CD4-positive, CD25-positive, alpha-beta regulatory T cell (primary cell): ENCODE measurements at places on chromosomes 1 and 21. TPM values are rescaled to one million over a fixed set of nuclear protein-coding genes. Genes with fewer than 3 reads are reported as not detected.

Gene KRTAP19-3
- not detected for total RNA-seq

DNA sequence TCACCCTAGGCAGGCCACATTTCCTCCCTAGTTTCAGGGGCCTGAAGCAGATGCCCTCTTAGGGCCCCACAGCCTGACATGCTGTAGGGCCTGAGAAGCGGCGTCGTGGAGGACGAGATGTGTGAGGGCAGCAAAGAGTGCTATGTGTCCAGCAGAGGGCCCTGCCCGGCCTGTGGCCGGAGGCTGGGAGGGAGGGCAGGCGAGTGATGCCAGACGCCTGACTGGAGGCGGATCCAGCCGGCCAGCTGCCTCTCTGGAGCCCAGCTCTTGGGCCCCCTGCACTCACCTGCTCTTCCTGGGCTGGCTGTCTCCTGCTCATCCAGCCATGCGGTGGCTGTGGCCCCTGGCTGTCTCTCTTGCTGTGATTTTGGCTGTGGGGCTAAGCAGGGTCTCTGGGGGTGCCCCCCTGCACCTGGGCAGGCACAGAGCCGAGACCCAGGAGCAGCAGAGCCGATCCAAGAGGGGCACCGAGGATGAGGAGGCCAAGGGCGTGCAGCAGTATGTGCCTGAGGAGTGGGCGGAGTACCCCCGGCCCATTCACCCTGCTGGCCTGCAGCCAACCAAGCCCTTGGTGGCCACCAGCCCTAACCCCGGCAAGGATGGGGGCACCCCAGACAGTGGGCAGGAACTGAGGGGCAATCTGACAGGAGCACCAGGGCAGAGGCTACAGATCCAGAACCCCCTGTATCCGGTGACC, at the start of gene GPR37L1:
Gene GPR37L1, plus strand, starts transcription at position 279 of the 697 bp plus-strand sequence. Its CDS starts 47 bp downstream, at position 326.
- no peaks in the 10 kb centered on the region for H3K4me1 ChIP-seq
- no peaks in the 10 kb centered on the region for H3K27me3 ChIP-seq
- no peaks in the 10 kb centered on the region for H3K36me3 ChIP-seq
- no peak for DNase-seq
- H3K4me3 ChIP-seq: no peak within 1 kb of the TSS

Gene SELENBP1
- not detected for total RNA-seq

- no peaks in the 10 kb centered on the region for H3K36me3 ChIP-seq
- H3K27ac ChIP-seq: no peak overlapping the region
- no peaks in the 10 kb centered on the region for H3K27me3 ChIP-seq
- H3K4me1 ChIP-seq: no peaks in the 10 kb centered on the region
- no peak overlapping the region for H3K4me3 ChIP-seq
Observed at GRCh38 chr1:204587621-204588020, 71.4 kb downstream of the MDM4 start.

DNA sequence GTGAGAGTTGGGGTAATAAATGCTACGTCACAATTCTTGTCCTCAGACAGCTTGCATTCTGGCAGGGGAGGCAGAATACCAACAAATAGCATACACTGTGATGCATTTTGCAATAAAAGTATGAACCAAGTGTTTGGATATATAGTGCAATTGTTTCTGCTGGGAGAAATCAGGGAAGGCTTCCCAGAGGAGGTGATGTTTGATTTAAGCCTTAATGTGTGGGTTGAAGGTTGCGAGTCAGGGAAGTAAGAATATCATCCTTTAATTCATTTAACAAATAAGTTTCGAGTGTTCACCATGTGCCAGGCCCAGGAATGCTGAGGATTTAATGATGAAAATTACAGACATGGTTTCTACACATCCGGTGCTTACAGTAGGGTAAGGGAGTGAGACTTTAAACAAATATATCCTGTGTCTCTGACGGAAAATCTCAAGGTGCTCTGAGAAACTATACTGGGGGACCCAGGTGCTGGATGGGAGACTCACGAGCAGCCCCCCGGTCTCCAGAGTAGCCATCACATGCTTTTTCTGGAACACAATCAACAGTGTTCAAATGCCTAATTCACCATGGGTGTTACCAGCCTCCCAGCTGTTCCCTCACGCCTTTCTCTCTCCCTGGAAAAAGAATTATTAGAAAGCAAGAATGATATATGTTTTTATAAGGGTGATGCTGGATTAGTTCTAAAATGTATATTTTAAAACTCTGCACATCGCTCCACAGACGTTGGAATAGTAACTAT, 31.7 kb downstream of the RASSF5 start:
- no peak for DNase-seq
- no peaks in the 10 kb centered on the region for H3K4me1 ChIP-seq
- no peaks in the 10 kb centered on the region for H3K27me3 ChIP-seq
- no peaks in the 10 kb centered on the region for H3K36me3 ChIP-seq
- no peak overlapping the region for H3K4me3 ChIP-seq
- no peak overlapping the region for H3K27ac ChIP-seq
